ENCODE measurements at places on chromosomes 1 and 21.

DNA sequence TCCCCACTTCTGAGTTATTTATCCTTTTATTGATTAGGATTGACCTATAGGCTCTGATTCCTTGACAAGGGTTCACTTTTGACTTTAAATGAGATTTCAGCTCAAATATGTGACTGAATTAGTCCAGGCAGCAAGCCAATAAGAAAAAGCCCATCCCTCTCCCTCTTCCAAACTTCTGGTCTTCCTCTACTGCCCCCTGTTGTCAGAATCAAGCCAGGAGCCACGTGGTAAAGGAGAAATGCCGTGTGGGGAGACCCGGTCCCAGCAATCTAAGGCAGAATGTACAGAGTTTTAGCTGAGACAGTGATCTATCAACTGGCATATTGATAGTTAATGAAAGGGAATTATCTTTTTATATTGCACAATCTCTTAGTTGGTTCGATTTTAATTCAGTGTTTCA, 5.2 kb downstream of the ADAMTS5 start:
- no peak for DNase-seq

DNA sequence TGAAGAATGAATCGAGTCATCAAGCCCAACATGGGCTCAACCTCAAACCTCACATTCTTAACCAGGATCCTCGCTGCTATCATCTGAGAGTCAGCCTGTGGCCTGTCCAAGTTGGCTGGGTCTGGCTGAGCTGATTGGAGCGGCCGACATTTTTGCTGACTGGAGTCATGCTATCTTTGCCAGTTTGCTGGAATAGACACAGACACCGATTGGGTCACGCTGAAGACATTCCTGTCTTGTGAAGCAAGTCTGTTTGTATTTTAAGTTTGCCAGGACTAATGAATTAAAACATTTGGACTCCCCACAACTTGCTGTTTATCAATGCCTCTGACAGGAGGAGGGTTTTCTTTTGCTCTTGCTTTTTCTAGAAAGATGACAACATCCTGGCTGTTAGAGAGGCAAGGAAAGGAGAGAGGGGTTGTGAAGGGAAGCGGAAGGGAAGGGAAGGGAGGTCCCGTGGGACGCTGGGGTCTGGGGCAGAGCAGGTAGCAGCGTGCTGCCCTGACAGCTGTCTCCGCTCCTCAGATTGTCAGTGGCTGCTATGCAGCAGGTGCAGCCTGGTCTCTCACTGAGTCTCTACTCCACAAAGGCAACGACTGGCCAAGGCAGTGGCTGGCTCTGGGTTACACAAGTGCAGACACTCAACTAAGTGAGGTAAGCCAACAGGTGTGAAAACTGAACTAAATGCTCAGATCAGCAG, at the start of gene MAP3K7CL:
TSS of gene MAP3K7CL (plus strand) at position 375 of the 700 bp plus-strand sequence. CDS start 2,701 bp downstream, outside the sequence.
- peak; percentile 100 for DNase-seq

GRCh38 chr1:233993651-233994050, 89.2 kb downstream of the SLC35F3 start:
- DNase-seq = no peak

DNA sequence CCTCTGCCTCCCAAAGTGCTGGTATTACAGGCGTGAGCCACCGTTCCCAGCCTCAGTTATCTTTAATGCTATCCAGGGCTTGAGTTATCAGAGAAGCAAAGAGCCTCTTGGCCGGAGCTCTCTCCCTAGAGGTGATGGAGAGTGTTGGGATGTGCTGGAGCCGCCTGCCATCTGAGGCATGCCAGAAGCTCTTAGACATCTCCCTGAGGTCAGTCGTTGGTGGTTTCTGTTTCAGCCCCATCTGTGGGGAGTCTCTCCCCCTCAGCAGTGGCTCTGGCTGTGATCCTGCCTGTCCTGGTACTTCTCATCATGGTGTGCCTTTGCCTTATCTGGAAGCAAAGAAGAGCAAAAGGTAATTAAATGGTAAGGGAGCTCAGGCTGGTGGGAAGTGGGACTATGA, 11.6 kb upstream of the ZNF691 start:
- DNase-seq = no peak

DNA sequence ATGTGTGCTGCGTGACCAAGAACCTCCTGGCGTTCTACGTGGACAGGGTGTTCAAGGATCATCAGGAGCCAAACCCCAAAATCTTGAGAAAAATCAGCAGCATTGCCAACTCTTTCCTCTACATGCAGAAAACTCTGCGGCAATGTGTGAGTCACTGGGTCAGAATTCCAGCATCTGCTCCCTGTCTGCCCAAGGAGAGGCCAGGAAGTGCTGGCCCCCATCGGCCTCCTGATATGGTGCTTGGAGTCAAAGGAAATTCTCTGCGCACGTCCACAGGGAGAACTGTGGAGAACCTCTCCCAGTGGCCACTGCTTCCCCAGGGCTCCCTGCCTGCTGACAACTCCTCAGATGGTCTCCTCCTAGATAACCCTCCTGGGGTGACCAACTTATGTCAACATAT, 25.6 kb upstream of the IL20 start:
- DNase-seq = peak; percentile 90

GRCh38 chr1:201279313-201279712, 4.0 kb upstream of the PKP1 start:
- DNase-seq = no peak

GRCh38 chr1:39132505-39133339, 71.8 kb upstream of the MACF1 start:
- DNase-seq = peak; percentile 69

DNA sequence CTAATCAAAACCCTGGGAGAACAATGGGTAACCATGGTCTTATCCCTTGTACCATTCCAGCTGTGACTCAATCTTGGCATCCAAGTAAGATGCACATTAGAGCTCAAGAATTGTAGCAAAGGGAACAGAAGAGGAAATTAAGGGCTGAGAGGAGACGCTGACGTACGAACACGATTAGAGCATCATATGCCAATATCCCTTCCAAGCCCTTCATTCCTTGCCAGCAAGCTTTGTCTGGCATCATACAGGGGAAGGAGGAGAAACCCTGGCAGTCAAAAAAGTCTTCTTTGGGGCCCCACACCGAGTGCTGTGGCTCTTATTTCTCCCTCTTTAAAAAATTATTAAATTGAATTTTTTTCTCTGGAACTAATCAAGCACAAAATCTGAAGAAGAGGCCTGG, 120.9 kb downstream of the ASTN1 start:
- no peak for DNase-seq

GRCh38 chr1:69485616-69486015, 82.1 kb upstream of the LRRC7 start:
- DNase-seq = no peak

- no peak for DNase-seq
These were observed 4.1 kb downstream of the ADPRS start for GRCh38 chr1:36092798-36093185.

DNA sequence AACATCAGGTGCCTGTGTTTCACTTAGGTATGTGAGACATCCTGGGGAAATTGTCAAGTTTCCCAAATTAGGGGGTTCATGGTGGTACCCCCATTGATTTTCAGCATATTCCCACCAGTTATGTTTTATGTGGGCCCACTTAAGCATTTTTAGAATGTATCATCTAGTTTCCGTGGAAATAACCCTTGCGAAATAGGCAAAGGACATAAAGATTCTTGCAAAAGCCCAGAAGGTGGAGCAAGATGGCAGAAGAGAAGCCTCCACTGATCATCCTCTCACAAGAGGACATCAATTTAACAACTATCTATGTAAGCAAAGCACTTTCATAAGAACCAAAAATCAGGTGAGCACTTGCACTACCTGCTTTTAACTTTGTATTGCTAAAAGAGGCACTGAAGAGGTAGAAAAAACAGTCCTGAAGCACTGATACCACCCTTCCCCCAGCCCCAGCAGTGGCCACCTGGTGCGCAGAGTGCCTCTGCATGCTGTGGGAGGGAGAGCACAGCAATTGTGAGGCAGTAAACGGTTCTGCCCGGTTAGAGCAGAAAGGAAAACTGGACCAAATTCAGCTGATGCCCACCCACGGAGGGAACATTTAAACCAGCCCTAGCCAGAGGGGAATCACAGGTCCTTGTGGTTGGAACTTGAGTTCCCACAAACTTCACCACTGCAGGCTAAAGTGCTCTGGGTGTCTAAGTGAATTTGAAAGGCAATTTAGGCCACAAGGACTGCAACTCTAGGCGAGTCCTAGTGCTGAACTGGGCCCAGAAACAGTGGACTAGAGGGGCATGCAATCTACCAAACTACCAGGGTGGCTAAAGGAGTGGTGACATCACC, 23.2 kb downstream of the MCOLN2 start:
- DNase-seq = no peak

DNA sequence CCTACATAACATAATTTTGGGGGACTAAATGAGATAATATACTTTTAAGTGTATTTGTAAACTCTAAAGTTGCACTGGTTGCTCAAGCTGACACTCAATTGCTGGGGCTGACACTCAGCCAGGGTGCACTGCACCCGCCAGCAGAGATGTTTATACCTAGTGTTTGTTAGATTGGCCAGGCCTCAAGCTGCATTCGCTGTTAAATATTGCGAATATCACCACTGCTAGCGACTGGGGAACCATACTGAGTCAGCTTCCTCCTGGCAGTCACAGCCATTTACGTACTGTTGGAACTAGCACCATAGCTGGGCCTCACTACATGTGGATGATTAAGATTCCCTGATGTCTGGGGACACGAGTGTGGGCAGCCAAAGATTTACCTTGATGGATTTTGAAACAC, 12.7 kb upstream of the RWDD3 start:
- DNase-seq = no peak

DNA sequence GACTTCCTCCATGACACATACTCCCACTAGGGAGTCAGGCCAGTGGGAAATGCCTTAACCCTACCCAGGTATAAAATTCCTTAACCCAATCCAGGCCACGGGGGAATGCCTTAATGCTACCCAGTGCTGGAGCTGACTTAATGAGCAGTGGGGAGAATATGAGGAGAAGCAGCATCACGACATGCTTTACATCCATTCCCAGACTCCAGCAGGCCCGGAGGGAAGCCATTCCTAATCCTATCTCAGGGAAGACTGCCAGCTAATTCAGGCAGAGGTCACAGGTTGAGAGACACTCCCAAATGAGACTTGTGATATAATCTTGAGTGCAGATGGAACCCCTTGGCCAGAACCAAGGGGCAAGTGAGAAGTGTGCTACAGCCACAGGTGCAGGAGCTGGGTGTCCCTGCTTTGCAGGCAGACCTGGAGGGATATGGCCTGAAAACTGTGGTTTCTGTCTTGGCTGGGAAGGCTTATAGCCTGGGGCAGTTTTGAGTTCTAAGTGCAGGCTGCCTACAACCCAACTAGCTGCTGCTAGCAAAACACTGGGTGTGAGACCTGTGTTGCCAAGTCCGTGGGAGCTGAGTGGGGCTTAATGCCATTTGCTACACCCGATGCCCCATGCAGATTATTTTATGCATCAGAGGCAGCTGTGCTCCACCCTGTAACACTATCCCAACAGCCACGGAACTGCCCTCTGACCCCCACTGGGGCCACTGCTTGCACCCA, 45.1 kb upstream of the GUCA2A start:
- DNase-seq = no peak

DNA sequence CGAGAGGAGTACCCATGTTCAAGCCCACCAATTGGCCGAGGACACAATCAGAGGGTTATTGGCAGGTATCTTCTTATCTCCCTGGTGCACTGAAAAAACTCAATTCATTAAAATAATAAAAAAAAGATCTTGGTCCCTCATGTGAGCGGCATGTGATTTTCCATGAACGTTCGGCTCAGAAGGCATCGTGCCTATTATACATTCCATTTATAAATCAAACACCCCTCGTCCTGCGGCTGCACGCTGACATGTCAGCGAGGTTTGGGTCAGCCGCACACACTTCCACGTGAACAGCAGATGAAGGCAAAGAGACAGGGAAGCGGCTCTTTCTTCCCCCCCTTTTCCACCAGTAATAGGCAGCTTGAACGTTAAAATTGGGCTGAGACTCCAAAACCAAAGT, 31.3 kb upstream of the SMYD2 start:
- no peak for DNase-seq

- peak; percentile 57 for DNase-seq
These were observed 31.9 kb downstream of the MROH9 start for GRCh38 chr1:170967042-170967910.

- DNase-seq = no peak
These were observed 134.9 kb downstream of the RERE start for GRCh38 chr1:8682573-8682972.

DNA sequence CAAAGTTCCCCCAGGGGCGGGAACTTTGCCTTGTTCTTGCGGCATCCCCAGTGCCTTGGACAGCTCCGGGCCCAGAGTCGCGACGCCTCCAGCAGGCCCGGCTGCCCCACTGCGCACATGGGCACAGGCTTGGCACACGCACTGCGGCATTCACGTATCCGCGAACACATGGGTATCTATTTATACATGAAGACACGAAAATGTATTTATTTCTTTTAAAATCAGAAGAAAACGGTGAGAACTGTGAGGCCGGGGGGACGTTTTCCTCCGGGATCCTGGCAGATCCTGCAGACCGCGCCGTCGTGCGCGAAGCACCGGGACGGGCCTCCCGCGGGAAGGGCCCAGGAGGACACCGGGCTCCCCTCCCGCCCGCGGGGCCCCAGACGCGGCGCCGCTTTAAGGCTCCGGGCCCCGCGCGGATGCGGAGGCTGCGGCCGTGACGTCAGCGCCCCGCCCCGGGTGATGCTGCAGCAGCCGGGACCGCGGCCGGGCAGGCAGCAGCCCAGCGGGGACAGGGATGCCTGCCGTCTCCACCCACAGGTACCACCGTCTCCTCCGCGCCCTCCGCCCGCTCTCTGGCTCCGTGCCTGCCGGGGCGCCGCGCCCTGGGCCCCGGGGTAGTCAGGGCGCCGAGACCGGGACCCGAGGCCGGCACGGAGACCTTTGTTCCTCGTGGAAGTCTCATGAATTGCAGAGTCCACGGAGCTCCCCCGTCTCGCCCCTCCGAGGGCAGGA, at the start of gene SLC45A1:
TSS of gene SLC45A1 (plus strand) at position 468 of the 735 bp plus-strand sequence. CDS start 6,216 bp downstream, outside the sequence.
- DNase-seq = peak; percentile 67

- DNase-seq = no peak
These were observed 371.6 kb downstream of the AMY1C start for GRCh38 chr1:104121271-104121670.

Measured in fibroblast of skin of back (primary cell).